ENCODE measurements at places on chromosomes 12 and 14.

- no peak for DNase-seq
Observed at GRCh38 chr12:97316321-97316720, 146.3 kb upstream of the RMST start.

DNA sequence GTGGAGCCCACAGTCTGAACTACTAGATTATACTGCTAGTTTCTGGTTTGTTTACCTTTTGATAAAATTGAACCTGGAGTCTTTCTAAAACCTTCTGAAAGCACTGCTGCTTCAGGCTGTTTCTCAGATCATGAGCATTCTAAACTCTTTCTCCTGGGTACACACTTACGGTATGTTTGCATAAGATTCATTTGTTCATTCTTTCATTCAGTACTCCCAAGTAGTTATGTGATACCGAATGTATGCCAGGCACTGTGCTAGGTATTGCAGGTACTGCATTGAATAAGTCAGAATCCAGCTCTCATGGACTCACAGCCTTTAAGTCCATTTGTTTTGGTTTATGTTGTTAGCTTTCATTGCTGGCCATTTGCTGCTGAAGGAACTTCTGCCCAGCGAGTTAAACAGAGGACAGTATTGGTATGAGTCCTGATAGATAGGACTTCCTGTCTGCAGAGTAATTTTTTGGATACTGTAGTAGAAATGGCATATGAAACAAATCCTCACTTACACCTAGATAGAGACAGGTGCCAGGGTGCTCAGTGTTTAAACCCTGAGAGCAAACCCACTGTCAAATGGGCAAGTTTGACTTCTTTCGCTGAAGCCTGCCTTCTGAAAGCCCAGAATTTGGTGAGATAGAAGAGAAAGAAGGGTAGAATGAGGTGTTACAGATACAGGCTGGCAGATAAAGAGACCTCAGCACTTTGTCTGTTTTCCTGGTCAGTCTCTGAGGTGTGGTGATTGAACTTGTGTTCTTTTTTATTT, 2.1 kb downstream of the SUSD6 start:
- DNase-seq = no peak

GRCh38 chr14:84670796-84671195, 859.1 kb upstream of the FLRT2 start:
- no peak for DNase-seq

DNA sequence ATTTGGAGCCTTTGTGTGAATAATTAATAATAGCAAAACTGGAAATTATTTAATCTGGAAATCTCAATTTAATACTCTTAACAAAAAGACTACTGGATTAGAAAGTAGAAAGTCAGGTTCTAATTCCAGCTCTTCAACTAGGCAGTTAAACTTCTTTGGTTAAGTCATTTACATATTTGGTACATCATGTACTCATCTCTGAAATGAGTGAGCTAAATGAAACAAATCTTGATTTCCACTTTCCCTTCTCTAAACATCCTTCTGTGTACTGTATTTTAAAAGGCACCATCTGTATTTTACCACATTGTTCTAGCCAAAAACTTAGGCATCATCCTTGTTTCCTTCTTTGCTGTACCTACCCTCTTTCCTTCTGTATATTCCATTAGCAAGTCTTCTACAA, 26.9 kb downstream of the CRADD start:
- DNase-seq = no peak

GRCh38 chr14:88998027-88998426, 173.6 kb downstream of the TTC8 start:
- DNase-seq = no peak

GRCh38 chr14:105034315-105035039, 13.6 kb upstream of the CDCA4 start:
- no peak for DNase-seq

GRCh38 chr14:66833816-66834215, 325.9 kb downstream of the GPHN start:
- no peak for DNase-seq

- DNase-seq = no peak
Observed at GRCh38 chr12:42141981-42142606, 2.6 kb downstream of the GXYLT1 start.

DNA sequence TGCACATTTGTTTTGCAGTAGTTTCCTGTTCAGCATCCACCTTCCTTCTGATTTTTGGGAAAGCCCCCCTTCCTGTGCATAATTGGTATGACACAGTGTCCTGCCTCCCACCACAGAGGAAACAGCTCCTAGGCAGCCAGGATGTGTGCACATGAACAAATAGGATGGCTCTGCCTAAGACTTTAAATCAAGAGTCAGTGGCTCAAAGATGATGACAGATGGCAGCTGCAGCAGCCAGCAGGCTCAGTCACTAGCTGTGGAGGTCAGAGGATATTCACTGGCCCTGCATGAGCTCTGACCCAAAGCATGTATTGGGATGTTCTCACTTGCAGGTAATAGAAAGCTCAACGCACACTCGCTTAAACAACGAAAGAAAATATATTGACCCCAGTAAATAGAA, 90.3 kb downstream of the KCNK10 start:
- no peak for DNase-seq

DNA sequence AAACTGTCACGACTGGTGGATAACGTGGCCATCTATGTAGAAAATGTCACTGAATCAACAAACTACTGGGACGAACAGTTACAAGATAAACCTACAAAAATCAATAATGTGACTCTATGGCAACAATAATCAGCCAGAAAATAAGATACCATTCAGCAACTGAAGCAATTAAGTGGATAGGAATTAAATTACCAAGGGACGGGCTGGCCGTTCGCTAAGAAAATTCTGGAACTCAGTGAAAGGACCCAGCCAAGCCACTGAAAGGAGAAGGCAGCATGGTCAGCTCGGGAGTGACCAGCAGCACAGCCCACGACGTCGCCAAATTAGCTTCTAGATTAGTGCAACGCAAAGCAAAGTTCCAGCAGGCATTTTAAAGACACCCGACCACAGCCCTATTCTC, 33.6 kb upstream of the TMEM179 start:
- DNase-seq = no peak

DNA sequence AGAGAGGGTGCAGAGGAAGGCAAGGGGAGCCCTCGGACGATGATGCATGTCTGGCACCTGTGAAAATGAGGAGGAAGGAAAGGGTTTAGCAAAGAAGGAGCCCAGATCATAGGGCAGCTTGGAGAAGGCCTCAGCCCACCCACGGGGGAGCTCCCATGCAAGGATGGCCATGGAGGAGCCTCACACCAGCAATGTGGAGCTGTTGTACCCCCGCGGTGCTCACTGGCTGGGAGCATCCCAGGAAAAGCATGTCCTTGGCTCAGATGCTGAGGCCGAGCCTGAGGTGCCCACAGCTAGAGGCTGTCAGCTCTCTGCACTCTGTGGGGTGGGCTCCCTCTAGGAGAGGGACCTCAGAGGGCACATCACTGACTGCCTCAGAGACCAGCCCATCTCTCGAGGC, 622.6 kb downstream of the AACS start:
- no peak for DNase-seq

GRCh38 chr14:76537906-76538647, 162.1 kb downstream of the ESRRB start:
- no peak for DNase-seq

GRCh38 chr14:24100982-24101494, 6.9 kb downstream of the PCK2 start:
- DNase-seq = no peak

DNA sequence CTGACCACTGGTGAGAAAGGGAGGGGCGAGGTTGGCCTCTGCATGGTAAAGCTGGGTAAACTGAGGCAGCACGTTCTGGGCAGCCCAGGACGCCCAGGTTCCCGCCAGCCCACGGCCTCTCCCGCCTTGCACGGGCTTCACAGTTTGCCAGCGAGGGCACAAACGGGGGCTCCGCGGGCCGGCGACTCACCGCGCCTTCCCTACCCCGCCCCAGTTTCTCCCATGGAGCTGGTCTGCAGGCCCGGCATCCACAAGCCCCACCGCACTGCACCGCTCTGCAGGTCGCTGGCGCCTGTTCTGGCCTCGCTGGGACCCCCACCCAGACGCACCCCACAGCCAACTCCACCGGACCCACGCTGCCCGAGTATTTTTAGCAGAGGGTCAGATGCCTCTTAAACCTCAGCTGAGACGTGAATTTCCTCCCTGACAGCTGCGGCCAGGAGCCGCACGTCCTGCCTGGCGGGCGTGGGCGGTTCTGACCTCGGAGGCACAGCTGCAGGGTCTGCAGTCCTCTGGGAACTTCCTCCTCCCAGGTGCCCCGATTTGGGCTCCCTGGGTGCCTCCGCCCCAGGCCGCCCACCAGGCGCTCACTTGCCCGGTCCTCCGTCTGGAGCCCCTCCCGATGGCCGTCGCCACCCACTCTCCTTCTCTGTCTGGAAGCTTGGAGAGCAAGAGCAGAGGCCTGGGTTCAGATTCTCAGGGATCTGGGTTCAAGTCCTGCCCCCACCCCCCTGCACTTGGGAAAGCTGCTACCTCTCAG, 29.5 kb upstream of the INF2 start:
- DNase-seq = no peak

GRCh38 chr12:48489012-48489411, 6.7 kb downstream of the C12orf54 start:
- no peak for DNase-seq

DNA sequence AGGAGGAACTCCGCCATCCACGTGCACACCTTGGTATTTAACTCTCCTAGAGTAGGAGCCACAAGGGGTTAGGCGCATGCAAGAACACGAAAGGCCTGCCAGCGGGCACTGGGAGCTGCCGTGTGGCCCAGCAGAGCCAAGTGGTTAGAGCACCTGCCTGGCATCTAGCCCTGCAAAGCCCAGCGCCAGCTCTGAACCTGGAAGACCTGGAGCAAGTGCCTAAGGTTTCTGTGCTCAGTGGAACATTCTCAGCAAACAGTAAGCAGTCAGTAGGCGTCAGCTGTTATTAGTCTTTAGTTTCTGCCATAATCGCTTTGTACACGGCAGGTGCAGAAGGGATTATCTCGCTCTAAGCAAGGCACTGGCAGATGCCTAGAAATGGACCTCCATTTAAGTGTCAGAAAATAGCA, 55.4 kb downstream of the SETD3 start:
- no peak for DNase-seq

DNA sequence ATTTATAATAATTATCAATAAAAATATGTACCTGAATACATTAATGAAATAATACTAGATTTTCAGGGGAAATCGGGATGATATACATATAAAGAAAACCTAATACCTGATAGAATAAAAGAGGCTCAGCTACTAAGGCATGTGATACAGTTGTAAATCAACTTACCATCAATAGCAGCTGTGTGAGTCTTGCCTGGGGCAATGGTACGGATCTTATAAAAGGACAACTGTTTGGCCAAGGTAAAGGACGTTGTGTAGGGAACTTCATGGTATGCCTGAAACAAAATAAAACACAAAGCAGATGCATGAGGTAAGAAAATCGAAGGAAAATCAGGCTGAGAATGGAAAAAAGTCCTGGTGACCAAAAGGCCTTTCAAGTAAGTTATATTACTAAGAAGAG, 25.4 kb downstream of the NEK9 start:
- DNase-seq = no peak

GRCh38 chr14:54579621-54580020, 12.7 kb downstream of the SAMD4A start:
- DNase-seq = peak; percentile 53

DNA sequence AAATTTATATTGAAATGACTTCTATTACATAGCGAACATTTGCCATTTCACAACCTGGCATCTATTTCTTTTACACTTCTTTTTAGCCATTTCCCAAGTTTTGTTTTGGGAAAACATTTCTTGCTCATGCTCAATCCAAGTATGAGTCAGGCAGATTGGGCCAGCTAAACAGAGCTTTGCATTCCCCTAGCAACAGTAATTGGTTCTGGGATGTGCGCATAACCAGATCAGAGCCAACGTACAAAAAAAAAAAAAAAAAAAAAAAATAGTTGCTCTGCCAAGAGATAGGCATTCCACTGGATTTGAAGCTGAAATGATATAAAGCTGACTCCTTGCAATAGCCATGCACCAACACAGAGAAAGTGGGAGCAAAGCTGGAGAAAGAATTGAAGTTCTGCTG, 37.5 kb downstream of the PLCZ1 start:
- no peak for DNase-seq

GRCh38 chr12:84911271-84912197, 1.1 kb downstream of the SLC6A15 start:
- DNase-seq = peak; percentile 79

DNA sequence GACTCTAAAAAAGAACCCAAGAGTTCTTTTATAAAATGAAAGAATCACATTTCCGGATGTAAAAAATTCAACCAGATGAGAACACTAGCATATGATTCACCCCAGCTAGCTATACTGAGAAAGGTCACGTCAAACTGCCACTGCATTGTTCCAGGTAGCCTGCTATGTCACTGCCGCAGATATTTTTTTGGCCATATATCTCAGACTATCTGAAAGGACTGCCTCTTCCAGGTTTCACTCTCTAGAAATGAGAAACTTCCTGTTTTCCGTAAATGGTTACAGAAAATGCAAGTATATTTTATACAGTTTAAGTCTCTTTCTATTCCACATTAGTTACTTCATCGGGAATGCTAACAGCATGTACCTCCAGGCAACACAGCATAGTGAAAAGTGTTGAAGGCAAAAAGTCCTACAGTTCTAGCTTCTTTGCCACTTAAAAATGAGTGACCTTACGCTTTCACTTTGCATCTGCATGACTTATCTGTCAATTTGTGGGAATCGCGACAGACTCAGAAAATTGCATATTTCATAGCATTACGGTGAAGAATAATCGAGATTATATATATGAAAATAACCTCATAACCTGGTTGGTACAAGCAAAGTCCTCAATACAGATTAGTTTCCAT, 105.2 kb downstream of the MED13L start:
- DNase-seq = no peak

GRCh38 chr14:65260786-65261185, 151.7 kb upstream of the FUT8 start:
- DNase-seq = no peak

- no peak for DNase-seq
Observed at GRCh38 chr14:84323450-84323849, 1206.5 kb upstream of the FLRT2 start.

DNA sequence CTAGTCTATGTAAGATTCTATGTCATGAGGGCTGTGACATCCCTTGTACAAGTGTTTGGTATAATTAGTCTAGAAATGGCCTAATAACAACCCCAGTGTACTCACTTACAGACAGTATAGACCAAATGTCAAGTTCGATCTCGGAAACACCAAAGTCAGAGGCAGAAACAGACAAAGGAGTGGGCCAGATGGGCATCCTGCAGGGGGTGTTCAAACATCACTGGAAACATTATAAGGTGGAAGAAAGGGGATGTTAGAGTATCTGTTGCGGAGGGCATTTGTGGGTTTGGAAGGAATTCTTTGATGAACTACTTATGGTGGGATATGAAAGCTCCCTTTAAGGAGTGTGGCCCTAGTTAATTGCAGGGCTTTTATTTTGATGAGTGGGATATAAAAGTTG, 134.6 kb downstream of the ESR2 start:
- DNase-seq = no peak

DNA sequence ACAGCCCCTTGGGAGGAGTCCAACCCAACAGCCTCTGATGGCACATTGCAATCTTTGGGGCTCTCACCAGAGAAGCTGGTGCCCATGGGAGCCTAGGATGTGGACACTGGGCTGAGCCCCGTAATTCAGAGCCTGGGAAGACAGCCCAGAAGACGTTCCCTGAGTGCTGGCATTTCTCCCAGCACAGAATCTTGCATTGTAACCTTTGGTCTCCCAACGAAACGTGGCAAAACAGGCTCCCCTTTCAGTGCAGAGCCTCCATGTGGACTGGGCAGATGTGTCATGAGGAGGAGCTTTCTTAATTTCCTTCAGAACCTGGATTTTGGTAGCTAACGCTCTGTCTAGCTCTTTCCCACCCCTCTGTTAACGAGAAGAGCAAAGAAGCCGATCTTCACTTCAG, 26.3 kb downstream of the BATF start:
- no peak for DNase-seq

GRCh38 chr14:29925101-29925722, 2.4 kb downstream of the PRKD1 start:
- DNase-seq = no peak
